ENCODE measurements at places on chromosomes 7 and 10.

DNA sequence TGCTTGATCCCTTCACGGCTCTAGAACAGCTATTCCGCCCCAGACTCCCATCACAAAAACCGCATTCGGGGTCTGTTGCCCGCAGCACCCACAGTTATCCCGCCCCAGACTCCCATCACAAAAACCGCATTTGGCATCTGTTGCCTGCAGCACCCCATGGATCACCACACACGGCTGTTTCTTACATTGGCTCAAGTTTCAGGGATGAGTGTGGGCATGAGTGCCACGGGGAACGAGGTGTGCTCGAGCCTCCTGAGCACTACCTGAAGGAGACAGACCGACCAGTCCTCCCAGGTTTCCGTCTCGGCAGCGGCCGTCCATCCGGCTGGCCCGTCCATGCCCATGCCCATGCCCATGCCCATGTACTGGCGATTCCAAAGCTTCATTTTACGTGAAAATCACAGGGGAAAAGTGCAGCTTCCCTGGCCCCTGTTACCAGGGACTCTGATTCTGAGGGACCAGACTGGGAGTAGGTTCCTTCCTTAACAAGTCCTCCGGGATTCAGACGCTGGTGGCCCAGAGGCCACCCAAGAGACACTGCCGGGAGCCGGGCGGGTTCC, 66.4 kb upstream of the INSIG1 start:
- DNase-seq = no peak

DNA sequence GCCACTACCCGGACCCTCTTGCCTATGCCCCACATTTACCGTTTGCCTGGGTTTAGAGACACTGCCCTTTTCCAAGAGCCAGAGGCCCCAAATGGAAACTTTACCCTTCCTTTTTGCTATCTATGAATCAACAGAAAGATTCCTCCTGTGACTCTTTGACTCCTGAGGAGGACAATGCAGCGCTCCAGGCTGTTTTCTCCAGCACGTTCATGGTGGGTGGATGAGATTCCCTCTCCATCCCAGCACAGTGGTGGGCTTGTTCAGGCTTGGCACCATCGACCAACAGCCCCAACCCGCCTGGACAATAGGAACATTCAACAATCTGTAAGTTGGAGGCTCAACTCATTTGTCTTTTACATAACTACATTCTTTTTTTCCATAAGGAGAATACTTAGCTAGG, 55.9 kb downstream of the DLD start:
- no peak for DNase-seq

DNA sequence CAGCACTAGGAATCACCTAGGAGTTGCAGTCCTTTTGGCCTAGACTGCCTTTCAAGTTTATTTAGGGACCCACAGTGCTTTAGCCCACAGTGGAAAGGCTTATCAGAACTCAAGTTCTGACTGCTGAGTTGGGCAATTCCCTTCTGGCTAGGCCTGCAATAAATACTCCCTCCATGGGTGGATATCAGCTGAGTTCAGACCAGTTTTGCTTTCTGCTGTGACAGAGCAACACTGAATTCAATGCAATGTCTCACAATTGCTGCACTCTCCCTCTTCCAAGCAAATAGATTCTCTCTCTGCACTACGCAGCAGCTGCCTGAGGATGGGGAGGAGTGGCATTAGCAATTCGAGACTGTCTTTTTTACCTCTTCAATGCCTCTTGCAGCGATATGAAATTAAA, 1153.3 kb downstream of the SORCS1 start:
- DNase-seq = no peak

- DNase-seq = no peak
These were observed 29.1 kb downstream of the UBE2H start for GRCh38 chr7:129923709-129924108.

DNA sequence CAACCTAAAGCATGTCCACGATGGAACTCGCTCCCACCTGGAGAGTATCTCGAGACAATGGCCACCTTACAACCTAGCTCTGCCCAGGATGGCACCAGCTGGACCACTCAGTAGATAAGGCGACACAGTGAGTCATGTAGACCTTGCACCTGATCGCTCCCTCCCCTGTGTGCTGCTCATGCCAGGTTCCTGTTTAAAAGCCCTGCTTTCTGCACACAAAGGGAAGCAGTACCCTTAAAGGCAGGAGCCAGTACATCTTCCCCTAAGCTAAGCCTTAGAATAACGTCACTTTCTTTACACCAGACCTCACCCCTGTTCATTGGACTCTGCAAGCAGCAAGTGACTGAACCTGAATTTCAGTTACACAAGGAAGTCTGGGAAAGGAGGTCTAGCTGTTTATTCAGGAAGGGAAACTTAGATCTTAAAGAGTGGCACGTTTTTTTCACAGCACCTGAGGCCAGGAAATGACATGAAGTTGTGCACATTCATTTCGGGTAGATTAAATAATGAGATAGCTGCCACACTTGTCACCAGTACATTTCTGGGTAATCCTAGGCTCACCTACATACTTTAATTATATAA, 117.9 kb downstream of the MTPAP start:
- no peak for DNase-seq

GRCh38 chr7:101968720-101969466, 151.5 kb downstream of the CUX1 start:
- no peak for DNase-seq

DNA sequence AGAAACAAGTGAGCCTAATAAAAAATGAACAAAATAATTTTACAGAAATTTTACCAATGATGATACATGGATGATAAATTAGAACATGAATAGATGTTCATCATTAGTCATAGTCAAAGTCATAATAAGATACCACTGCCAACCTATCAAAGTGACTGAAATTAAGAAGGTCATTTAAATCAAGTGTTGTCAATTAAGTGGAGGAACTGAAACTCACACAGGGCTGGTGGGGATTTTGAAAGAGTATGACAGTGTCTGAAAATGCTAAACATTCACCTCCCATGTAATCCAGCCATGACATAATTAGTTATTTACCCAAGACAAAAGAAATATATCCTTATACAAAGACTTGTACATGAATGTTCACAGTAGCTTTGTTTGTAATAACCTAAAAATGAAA, 57.1 kb upstream of the DYNC1I1 start:
- no peak for DNase-seq

DNA sequence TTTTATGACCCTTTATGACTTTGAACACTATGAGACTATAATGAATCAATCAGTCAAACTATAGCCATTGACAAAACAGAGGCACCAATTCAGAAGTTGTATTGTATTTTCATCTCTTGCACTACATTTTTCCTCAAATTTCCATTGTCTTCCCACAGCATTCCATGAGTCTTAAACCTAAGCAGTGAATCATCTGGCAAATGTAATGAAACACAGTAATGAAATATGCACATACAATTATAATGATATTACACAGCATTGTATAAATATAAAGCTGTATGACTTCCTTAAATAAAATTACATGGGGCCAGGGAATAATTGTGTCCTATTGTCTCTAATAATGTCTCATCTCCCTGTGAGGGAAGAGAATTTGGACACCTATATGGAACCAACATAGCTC, 45.0 kb downstream of the VWDE start:
- no peak for DNase-seq

DNA sequence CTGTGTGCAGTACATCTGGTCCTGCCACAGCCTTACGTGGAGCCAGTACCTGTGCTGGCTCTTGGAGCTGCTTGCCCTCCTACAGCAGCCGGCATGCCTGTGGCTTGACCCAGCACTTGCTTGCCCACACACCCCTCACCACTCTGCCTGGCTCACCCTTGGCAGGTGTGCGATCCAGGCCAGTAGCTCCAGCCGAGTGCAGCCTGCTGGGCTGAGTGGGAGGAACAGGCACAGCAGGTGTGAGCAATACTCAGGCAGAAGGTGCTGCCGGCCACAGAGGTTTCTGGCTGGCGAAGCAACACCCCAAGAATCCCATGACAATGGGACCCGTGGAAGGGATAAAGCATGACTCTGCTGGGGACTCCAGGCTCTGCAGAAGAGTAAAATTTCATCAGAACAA, 173.5 kb upstream of the ADCY1 start:
- DNase-seq = peak; percentile 79

DNA sequence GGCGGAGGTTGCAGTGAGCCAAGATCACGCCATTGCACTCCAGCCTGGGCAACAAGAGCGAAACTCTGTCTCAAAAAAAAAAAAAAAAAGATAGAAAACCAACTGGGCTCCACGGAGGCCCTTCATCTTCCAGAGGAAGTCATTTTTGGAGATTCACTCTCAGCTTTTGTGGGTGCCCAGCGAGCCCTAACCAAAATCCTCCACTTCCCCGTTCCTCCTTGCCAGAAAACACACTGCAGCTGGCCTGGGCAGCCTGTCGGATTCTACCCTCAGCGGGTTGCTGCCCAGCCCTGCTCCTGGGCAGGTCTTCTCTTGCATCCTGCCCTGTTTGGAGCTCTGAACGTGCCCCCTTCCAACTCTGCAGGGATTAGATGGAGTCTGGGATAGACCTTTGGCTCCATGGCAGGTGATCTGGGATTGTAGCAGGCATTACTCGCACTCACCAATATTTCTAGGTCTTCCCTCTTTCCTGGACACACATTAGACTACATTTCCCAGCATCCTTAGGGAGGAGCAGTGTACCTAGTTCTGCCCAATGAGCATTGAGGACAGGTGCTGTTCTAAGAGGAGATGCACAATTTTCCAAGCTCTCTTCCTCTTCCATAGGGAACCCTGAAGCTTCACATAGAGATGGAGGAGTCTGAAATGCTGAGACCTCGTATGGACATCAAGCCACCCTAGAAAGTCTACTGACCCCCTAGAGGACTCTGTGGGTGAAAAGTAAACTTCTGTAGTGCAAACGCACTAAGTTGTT, 4.6 kb downstream of the GRID2IP start:
- DNase-seq = no peak

GRCh38 chr7:88140947-88141346, 78.9 kb downstream of the SRI start:
- DNase-seq = no peak

- DNase-seq = no peak
These were observed 193.1 kb downstream of the SUGCT start for GRCh38 chr7:40327873-40328272.

DNA sequence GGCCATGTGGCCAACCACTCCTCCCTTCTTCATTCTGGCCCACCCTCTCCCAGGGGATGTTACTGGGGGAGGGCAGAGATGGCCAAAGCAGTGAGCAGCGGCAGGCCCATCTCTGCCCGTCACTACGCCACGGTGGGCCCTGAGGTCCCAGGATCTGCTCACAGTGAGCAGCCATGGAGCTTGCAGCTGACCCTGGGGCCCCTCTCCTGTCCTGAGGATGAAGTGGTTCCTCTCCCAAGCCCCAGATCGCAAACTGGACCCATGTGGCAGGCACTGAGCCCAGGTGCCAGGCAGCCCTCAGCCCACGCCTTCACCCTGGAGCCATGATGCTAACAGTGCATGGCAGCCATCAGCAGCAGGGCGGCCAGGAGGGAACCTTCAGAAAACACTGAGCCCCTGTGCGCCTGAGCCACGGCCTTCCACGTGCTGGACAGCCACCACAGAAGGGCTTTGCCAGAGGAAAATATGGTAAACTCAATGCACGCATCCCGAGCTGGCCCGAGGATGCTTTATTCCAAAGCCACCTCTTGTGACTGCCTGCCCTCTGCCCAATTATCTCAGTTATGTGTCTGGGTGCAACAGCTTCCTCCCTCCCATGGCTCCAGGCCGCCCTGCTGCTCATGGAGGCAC, 485.7 kb downstream of the PTPRN2 start:
- no peak for DNase-seq

DNA sequence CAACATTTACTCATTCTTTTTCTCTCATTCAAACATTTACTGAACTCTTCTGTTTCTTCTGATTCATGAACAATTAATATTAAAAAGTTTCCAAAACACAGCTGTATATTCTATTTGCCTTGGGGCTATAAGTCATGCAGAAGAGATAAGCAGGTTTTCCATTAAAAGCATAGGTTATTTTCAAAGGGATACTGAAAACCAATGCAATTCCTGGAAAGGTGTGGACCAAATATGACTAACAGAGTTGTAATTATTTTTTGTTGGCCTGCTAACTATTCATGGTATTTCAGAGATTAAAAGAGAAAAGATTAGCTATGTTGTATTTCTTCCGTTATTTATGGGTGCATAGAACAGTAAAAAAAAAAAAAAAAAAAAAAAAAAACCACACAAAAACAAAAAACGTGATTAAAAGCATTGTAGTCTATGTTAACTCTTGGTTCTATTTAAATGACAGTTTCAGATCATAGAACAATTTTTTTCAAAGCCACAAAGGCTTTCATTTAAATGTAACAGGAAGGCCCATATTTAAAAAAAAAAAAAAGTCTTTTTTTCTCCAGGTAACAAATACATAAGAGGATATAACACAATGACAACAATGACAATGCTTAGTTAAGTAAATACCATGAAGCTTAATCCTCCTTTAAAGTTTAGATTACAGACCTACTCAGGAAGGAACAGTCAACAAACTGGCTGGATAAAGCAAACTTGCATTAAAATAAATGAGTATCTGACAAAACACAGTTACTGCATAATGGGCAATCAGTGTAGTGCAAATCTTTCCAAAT, 1042.9 kb downstream of the GATA3 start:
- no peak for DNase-seq

- no peak for DNase-seq
These were observed 176.1 kb downstream of the DIP2C start for GRCh38 chr10:513393-513792.

- no peak for DNase-seq
These were observed 110.7 kb downstream of the ANKRD30A start for GRCh38 chr10:37236093-37236492.

DNA sequence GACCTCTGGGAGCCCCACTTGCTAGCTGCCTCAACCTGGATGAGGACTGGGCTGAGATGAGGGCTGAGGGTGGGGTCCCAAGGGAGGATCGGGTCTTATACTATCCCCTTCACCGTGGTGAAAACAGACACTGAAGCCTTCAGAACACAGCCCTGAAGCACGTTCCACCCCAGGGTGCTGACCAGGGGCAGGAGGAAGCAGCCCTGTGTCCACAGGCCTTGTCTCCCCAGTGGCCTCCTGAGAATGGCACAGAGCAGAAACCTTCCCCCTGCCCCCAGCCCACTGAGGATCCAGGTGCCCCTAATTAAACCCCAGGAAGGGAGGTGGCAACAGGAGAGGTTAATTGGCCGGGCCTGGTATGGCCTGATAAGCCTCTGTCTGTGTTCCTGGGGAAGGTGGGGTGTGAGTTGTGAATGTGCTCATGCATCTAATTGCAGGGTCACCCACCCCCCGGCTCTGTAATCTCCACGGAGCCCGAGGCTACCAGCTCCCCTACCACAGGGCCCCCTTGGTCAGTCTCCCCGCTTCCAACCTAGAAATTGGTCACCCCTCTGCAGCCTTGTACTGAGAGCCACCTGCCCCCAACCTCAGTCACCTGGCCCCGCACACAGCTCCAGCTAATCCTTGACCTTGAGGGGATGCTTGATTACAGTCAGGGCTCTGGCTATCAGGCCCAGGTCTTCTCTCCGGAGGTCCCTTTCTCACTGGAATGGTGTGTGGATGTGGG, 159.0 kb upstream of the UNC5B start:
- no peak for DNase-seq

All from vagina (tissue), 2 donors.